ENCODE measurements at places on chromosomes 7 and 10. TPM values are rescaled to one million over a fixed set of nuclear protein-coding genes. Genes with fewer than 3 reads are reported as not detected.

Gene GNAI1
- not detected for total RNA-seq

- peaks cover 36% of the 10 kb centered on the region for H3K4me1 ChIP-seq
- peak overlapping the region; percentile 17 for H3K27ac ChIP-seq
- peak; percentile 29 for DNase-seq
Measured at GRCh38 chr10:11407939-11408338, 203.5 kb downstream of the USP6NL start.

GRCh38 chr7:149625947-149626392 is 128.4 kb upstream of the ZNF746 start:
- no peak overlapping the region for H3K4me3 ChIP-seq
- H3K36me3 ChIP-seq, result peaks cover 9% of the 10 kb centered on the region
- peaks cover 24% of the 10 kb centered on the region for H3K27me3 ChIP-seq
- no peak overlapping the region for H3K27ac ChIP-seq
- no peak for DNase-seq

GRCh38 chr7:131242123-131242650 is 85.5 kb upstream of the MKLN1 start:
- H3K4me1 ChIP-seq, result peaks cover 16% of the 10 kb centered on the region
- DNase-seq, result no peak
- H3K4me3 ChIP-seq, result no peak overlapping the region
- no peak overlapping the region for H3K27ac ChIP-seq
- no peaks in the 10 kb centered on the region for H3K27me3 ChIP-seq
- no peaks in the 10 kb centered on the region for H3K36me3 ChIP-seq

GRCh38 chr7:38222481-38223096 is 44.5 kb downstream of the STARD3NL start:
- H3K36me3 ChIP-seq, result peaks cover 46% of the 10 kb centered on the region
- peaks cover 45% of the 10 kb centered on the region for H3K4me1 ChIP-seq
- H3K4me3 ChIP-seq, result no peak overlapping the region
- no peak for DNase-seq
- H3K27me3 ChIP-seq, result no peaks in the 10 kb centered on the region

GRCh38 chr10:24866604-24867583 is 85.5 kb downstream of the PRTFDC1 start:
- no peak overlapping the region for H3K4me3 ChIP-seq
- no peak for DNase-seq
- no peak overlapping the region for H3K27ac ChIP-seq
- no peaks in the 10 kb centered on the region for H3K36me3 ChIP-seq

Gene FGFR2
- total RNA-seq, result 0.30 TPM

All from activated CD4-positive, alpha-beta memory T cell treated with anti-CD3 and anti-CD28 coated beads, Interleukin-2, amount 10 ng/mL, durations not matched to agents 7 days and 5 days (primary cell).